Lung (tissue), 17 donors: ENCODE measurements at places on chromosomes 11 and 22.

GRCh38 chr11:16117989-16118756, 238.2 kb downstream of the SOX6 start:
- H3K36me3 ChIP-seq: no peaks in the 10 kb centered on the region
- no peak overlapping the region for H3K4me3 ChIP-seq
- H3K27ac ChIP-seq: no peak overlapping the region
- no peaks in the 10 kb centered on the region for H3K27me3 ChIP-seq
- peak; percentile 24 for DNase-seq

DNA sequence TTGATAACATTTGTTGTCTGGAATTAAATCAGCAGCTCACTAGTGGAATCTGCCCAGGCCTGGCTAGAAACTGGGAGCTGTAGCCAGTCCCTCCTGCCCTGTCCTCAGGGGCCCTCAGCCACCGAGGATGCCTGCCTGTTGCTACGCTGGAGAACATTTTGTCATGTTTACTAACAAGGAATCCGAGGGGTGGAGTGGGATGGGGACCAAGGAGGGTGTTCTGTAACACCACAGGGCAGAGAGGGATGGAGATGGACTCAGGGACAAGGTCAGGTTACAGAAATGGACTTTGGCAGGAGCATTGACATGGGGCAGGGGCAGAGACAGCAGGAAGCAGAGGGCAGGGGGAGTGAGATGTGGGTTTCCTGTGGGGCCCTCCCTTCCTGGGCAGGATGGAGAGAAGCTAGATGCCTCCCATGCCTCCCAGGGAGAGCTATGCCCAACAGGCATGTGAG, 45.8 kb upstream of the AMPD3 start:
- no peak for DNase-seq
- no peaks in the 10 kb centered on the region for H3K36me3 ChIP-seq
- no peak overlapping the region for H3K4me3 ChIP-seq

GRCh38 chr11:13042873-13043342, 33.8 kb downstream of the RASSF10 start:
- no peak overlapping the region for H3K27ac ChIP-seq
- H3K4me1 ChIP-seq: no peaks in the 10 kb centered on the region
- DNase-seq: no peak
- H3K27me3 ChIP-seq: no peaks in the 10 kb centered on the region

DNA sequence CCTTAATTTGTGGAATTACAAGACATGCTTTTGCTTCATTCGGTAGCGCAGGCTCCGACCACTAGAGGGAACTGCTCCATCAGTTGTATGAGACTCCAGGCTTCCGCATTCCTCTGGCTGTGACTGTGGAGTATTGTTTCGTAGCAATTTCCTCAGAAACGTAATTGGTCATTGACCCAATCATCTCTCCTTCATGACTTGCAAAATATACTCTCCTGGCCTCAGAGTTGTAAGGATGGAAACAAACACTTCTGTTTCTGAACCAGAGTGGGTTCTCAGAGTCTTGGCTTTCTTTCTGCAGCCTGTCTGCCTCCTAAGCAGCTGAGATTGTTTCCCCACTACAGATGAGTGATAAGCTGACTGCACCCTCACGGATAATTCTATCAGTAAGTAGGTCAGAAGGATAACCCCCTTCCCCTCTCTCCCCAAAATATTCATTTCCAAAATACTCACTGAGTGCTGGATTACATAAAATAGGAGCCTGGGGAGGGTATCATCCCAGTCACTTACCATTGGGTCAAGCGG, 146.8 kb upstream of the ZC3H12C start:
- H3K27ac ChIP-seq: no peak overlapping the region

- H3K27me3 ChIP-seq: no peaks in the 10 kb centered on the region
- no peak overlapping the region for H3K4me3 ChIP-seq
- no peak overlapping the region for H3K27ac ChIP-seq
- peaks cover 13% of the 10 kb centered on the region for H3K36me3 ChIP-seq
- no peaks in the 10 kb centered on the region for H3K4me1 ChIP-seq
- DNase-seq: no peak
Measured at GRCh38 chr11:57493507-57494503, 21.7 kb downstream of the SLC43A1 start.

GRCh38 chr11:45872651-45873356, 12.6 kb upstream of the MAPK8IP1 start:
- H3K27ac ChIP-seq: no peak overlapping the region
- peaks cover 48% of the 10 kb centered on the region for H3K36me3 ChIP-seq
- peak; percentile 29 for DNase-seq
- H3K4me1 ChIP-seq: no peaks in the 10 kb centered on the region

DNA sequence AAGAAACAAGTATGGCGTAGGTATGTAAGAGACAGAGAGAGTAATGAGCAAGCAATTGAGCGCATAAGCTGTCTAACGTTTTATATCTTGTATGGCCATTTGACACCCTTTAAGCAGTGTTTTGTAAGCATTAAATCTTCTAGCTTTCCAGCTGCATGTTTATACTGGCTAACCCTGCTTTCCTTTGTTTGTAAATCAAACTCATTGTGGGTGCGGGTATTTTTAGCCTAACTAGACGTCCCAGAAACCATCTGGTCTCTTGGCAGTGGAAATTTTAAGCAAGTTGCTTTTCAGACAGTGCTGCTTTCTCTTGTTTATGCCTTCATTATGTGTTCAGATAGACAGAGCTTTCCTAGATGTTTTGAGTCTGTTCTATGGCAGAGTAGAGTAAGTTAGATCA, 73.5 kb downstream of the RNF169 start:
- no peaks in the 10 kb centered on the region for H3K27me3 ChIP-seq
- no peak overlapping the region for H3K27ac ChIP-seq

DNA sequence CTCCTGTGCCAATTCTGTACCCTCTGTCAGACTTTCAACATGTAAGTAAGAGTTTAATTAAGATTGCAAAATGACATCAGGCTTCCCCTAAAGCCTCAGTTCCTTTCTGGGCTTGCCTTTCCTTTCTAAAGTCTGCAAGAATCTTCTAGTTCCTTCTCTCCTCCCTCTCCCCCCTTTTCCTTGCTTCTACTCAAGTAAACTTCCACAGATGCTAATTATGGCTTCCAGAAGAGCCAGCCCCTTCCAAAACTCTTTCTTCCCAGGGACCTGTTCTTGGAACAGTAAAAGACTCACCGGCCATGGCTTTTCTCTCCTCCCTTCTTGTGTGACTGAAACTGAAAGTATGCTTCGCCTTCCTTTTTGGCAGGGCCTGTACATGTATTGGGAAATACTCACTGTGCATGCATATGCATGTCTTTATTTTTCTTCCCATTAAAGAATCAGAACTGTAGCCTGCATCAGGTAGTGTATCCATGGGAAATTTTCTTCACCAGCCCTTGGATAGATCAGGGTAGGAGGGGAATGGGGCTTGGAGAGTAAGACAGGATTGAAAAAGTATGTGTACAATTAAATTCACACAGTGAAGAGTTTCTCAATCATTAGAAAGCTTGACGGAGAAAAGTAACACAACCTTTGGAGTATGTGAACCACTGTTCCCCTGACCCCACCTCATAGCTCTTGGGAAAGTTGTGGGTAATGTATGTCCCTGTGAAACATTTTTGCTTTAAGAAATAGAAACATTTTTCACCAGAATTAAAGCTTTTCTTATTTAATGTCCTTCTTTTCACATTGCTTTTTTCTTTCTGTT, at the start of gene CASP1:
Gene CASP1 (minus strand): TSS at position 332 of the 808 bp plus-strand sequence. CDS start 31 bp downstream, at position 301.
- H3K4me3 ChIP-seq: peak within 1 kb of the TSS; percentile 29
- peak; percentile 70 for DNase-seq

GRCh38 chr22:43227239-43227630, 40.3 kb upstream of the TTLL12 start:
- peaks cover 18% of the 10 kb centered on the region for H3K4me1 ChIP-seq
- no peaks in the 10 kb centered on the region for H3K36me3 ChIP-seq
- H3K27ac ChIP-seq: no peak overlapping the region
- H3K4me3 ChIP-seq: no peak overlapping the region

GRCh38 chr11:107591378-107592230, 657 bp downstream of the ELMOD1 start:
- no peak overlapping the region for H3K27ac ChIP-seq
- peak overlapping the region; percentile 69 for H3K4me3 ChIP-seq
- H3K27me3 ChIP-seq: peaks cover 48% of the 10 kb centered on the region

DNA sequence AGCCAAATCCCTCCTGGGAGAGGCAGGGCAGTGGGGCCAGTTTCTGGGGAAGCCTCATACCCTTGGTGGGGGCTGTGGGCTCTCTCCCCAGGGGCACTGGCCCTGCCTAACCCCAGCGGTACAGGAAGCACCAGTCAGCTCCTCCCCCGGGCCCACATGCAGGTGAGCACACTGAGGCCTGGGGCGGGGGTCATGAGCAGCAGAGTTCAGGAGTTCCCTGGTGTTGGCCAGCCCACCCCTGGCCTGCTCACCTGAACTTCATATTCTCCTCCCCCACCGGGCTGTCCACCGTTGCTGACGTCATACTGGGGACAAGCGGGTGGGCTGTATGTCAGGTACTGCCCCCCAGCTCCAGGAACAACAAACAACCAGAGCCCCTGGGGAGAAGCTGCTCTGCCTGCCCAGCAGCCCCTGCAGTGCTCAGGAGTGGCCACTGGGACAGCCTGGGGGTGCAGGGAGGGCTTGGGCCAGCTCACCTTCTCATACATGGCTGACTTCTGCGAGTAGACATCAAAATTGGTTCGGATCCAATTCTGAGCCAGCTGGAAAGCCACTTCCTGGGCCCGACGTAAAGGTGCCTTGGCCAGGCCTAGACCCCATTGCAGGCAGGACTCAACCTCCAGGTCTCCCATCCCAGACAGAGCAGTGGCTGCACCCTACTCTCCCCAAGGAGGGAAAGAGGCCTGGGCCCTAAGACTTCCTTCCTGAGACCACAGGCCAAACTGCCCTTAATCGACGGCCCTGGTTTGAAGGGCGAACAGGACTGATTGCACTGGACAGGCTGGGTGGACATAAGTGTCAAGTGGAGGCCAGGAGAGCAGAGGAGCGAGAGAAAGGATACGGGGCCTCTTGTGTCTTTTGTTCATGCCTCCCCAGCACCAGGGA, 20.8 kb downstream of the TREH start:
- DNase-seq: peak; percentile 9
- H3K4me1 ChIP-seq: no peaks in the 10 kb centered on the region
- peak overlapping the region; percentile 18 for H3K27ac ChIP-seq

DNA sequence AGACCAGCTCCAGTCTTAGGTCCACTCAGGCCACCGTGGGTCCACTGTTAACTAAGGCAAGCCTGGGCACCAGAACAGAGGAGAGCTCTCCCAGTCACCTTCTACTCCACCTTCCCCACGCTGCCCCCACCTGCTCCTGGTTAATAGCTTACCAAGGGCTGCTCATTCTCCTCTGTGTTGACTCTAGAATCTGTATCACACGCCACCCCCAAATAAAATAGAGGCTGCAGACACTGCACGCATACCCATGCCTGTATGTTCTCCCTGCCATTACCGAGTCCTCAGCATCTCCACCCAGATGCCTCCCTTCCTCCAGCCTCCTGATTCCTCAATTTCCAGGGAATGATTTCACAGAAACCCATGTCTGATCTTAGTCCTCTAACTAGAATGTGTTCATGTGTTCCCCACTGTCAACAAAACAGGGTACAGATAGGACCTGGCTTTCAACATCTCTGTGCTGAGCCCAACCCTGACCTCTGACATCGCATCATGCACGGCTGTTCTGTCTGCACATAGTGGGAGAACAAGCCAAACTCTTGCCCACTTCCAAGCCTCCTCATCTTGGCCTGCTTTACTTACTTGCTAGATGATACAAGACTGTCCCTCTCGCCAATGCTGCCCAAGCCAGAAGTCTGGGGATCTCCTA, 49.8 kb downstream of the SMCO4 start:
- no peak for DNase-seq
- no peak overlapping the region for H3K4me3 ChIP-seq
- H3K27ac ChIP-seq: no peak overlapping the region
- no peaks in the 10 kb centered on the region for H3K27me3 ChIP-seq

- H3K4me1 ChIP-seq: peaks cover 3% of the 10 kb centered on the region
- H3K27ac ChIP-seq: no peak overlapping the region
- no peak overlapping the region for H3K4me3 ChIP-seq
- no peaks in the 10 kb centered on the region for H3K36me3 ChIP-seq
- no peaks in the 10 kb centered on the region for H3K27me3 ChIP-seq
- DNase-seq: no peak
Measured at GRCh38 chr11:130785380-130786116, 130.7 kb downstream of the SNX19 start.

DNA sequence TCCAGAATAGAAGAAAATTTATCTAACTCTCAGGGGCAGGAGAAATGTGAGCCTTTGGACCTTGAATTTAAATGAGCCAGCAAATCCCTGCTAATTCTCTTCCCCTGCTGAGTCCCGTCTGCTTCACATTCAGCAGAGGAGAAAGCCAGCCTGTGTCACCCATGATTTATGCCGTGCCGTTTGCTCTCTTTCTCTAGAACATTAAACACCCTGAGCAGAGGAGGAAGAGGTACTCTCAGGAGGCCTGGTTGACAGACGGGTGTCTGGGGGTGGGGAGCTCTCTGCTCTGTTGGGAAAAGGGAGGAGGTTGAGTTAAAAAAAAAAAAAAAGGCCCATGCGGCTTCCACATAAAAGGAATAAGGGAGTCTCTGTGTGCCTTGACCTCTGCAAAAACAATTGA, 11.3 kb upstream of the MTMR3 start:
- H3K36me3 ChIP-seq: no peaks in the 10 kb centered on the region
- no peaks in the 10 kb centered on the region for H3K27me3 ChIP-seq
- DNase-seq: no peak
- peaks cover 9% of the 10 kb centered on the region for H3K4me1 ChIP-seq

DNA sequence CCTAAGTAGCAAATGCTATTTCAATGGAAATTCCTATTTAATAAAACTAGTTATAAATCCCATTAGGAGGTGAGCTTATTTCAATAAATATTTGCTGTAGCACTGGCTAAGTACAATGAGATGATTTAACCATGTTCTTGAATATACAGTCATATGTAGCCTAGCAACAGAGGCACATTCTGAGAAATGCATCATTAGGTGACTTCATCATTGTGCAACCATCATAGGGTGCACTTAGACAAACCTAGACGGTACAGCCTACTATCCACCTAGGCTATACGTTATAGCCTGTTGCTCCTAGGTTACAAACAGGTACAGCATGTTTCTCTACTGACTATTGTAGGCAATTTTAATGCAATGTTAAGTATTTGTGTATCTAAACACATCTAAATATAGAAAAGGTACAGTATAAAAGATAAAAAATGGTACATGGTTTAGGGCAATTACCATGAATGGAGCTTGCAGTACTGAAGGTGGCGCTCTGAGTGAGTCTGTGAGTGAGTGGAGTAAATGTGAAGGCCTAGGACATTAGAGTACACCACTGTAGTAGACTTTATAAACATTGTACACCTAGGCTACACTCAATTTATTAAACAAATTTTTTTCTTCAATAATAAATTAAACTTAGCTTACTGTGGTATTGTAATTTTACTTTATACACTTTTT, 350.1 kb downstream of the CASP12 start:
- H3K27ac ChIP-seq: no peak overlapping the region
- no peak overlapping the region for H3K4me3 ChIP-seq
- no peaks in the 10 kb centered on the region for H3K27me3 ChIP-seq
- H3K36me3 ChIP-seq: no peaks in the 10 kb centered on the region
- H3K4me1 ChIP-seq: no peaks in the 10 kb centered on the region
- DNase-seq: no peak

GRCh38 chr22:28835630-28836189, 35.3 kb upstream of the XBP1 start:
- no peak overlapping the region for H3K27ac ChIP-seq
- no peak for DNase-seq
- H3K36me3 ChIP-seq: peaks cover 8% of the 10 kb centered on the region
- H3K4me3 ChIP-seq: no peak overlapping the region
